ENCODE measurements at places on chromosomes 6 and 20.

GRCh38 chr6:106540907-106541306 lies 88.4 kb downstream of the RTN4IP1 start:
- no peak for DNase-seq

DNA sequence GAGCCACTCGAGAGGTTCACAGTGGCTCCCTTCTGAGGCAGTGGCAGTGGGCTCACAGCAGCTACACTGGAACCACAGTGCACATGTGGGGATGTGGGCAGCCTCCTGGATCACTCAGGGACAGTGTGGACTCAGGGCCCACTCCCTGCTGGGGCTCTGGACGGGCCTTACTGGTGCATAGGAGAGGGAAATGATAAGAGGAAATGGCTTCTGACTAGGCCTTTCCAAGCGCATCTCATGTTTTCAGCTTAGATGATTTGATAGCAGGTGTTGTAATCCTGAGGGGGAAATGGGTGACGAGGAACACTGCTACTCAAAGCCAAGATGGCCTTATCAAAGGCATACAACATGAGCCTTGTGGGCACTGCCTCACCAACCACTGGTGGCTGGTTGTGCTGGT lies 44.0 kb downstream of the PANK2 start:
- DNase-seq, result no peak

GRCh38 chr20:51533291-51534172 lies 9.0 kb downstream of the NFATC2 start:
- DNase-seq, result no peak

GRCh38 chr6:167323111-167323510 lies 1.8 kb upstream of the TTLL2 start:
- DNase-seq, result no peak

DNA sequence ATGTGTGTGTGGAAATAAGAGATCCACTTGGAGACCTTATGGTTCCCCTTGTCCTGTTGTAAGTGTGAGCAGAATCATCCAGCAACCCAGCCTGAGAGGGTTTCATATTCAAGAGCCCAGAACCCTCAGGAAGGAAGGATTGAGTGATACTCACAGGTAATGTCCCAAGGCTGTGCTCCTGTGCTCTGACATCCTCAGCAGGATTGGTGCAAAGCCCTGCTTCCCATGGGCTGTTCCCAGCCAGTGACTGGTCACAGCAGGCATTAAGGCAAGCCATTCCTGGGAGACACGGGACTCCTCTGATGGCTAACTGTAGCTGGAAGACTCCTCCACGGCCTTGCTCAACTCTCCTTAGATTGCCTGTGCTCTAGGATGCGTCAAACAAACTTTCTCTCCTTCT lies 33.8 kb upstream of the HLA-G start:
- DNase-seq, result no peak

DNA sequence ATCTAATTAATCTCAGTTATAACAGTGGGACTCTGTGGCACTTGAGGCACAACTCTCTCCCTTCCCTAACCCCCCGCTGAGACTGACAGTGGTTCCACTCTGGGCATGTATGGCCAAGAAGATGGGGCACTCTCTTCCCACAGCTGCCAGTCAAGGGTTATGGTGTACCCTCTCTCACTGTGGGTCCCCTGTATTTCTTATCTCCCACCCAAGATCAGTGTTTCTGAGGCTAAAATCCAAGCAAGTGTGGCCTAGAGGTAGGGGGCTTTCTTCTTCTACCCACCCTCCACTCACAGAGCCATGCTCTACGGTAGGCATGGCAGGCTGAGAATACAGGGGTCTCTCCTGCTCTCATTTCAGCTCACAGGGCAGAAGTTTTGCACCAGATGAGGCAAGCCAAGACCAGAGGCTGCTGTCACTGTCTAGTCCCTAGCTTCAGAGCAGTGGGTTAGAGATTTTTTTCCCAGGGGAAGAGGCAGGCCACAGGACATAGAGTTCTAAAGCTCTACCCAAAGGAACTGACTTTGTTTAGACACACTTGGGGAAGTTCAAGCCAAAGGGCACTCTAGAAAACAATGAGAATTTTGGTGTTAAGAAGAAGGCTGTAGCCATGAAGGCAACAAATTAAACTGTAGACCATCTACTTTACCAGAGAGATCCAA lies 31.7 kb upstream of the HINT3 start:
- no peak for DNase-seq

DNA sequence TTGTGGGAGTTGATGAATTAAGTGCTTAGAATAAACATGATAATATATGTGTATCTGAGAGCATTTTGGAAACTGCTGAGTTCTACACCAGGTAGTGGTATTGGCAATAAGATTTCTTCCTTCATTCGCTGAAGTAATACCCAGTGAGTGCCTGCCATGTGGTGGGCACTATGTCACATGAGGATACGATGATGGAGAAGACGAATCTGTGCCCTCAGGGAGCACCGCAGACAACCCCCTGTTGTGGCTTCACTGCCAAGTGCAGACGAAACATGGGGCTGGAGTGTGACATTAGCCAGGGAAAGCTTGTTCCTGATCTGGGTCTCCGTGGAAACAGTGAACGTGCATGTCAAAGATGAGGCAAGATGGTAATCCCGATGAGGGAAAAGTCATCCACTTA lies 7.9 kb downstream of the ZNF76 start:
- DNase-seq, result no peak

Data from iPS DF 19.7 (cell line).